ENCODE measurements at places on chromosomes 7 and 10.

- peak; percentile 99 for DNase-seq
These were observed 23.6 kb upstream of the SEMA3C start for GRCh38 chr7:80942261-80943041.

DNA sequence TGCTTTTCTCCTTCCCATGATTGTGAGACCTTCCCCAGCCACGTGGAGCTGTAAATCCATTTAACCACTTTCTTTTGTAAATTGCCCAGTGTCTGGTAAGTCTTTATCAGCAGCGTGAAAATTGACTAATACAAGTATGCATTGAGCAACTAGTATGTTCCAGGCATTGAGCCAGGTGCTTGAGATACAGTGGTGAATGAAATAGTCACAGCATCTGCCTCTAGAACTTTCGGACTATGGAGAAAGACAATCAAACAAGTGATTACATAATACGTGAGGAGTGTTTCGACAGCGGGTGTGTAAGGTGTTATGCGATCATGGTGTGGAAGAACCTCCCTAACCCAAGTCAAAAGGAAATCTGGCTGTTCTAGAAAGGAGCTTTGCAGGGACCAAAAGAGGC is 21.6 kb upstream of the NUP205 start:
- no peak for DNase-seq

DNA sequence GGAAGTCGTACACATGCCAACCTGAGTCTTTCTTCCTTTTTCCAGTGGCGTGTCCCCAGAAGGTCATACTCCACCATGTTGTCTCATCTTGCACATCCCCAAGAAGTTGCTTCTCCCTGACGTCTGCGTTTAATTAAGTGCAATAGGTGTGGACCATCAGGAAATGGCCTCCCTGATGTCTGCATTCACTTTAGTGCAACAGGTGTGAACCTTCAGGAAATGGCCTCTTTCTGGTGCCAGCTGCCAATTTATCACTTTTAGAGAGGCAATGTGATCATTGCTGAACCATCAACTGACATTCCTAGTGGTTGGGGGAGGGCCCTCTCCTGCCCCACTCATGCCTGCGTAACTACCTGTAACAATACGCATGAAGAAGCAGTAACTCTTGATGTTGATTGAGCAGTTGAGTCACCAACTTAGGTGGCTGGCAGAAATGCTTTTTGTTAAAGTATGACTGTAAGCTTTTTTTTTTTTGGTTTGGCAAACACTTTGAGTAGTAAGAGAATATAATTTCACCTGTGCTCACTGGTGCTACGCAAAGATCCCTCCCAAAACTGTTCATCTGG is 25.8 kb downstream of the SCIN start:
- peak; percentile 38 for DNase-seq

DNA sequence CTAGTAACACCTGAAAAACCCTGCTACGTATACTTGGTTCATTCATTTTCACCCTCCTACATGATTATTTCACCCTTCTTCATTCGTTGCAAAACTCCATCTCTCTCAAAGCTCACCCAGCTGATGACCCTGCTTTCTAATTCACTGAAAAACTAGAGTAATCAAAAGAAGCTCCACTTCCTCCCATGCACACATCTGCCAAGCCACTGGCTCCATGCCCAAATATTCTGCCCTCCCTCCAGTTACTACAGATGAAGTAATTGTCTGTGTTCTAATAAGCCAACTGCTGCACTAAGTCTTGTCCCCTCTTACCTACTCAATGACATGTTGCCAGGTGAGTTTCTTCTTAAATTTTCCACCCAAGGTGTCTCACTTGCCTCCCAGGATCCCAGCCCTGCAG is 96.9 kb upstream of the CCDC71L start:
- no peak for DNase-seq

DNA sequence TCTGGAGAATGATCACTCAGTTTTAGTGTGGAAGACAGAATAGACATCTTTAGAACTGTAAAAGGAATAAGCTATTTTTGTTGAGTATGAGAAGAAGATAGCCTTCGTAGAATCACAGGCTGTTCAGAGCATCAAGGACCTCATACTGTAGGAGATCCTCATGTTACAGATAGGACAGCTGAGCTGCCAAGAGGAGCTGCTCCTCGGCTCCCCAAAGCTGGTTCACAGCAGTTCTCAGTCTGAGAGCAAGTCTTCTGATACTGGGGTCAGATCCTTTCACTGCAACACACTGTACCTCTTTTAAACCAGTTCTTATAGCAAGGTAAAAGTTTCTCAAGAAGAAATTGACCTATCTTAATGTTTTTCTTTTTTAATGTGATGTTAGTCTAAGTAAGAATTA is 17.1 kb downstream of the CCNY start:
- no peak for DNase-seq

DNA sequence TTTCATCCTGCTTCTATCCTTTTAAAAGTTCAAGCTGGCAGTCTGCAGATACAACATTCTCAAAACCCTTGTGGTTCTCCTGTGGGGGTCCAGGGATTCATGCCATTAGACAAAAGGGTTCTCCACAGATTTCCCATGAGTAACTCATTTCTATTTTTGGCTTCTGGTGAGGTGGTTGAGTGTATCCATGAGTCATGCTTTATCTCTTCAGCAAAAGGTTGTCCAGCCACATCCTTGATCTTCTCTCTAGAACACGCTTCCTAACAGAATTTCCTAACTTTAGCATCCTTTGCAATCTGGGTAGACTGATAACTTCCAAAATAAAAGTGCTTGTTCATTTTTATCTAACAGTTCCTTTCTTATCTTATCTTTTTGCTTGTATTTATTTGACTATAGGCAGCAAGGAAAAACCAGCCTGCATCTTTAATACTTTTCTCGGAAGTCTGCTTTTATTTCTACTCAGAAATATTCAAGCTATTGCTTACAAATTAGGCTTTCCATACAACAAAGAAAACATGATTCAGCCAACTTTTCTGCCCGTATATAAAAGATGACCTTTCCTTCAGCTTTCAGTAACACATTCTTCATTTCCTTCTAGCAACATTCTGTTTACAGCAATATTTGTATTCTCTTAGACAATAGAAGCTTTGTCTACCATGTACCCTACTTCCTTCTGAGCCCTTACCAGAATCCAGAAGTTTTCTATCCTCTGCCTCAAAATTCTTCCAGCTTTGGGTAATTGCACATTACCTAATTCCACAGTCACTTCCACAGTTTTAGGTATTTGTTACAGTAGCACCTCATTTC is 79.3 kb upstream of the IL6 start:
- DNase-seq: no peak

DNA sequence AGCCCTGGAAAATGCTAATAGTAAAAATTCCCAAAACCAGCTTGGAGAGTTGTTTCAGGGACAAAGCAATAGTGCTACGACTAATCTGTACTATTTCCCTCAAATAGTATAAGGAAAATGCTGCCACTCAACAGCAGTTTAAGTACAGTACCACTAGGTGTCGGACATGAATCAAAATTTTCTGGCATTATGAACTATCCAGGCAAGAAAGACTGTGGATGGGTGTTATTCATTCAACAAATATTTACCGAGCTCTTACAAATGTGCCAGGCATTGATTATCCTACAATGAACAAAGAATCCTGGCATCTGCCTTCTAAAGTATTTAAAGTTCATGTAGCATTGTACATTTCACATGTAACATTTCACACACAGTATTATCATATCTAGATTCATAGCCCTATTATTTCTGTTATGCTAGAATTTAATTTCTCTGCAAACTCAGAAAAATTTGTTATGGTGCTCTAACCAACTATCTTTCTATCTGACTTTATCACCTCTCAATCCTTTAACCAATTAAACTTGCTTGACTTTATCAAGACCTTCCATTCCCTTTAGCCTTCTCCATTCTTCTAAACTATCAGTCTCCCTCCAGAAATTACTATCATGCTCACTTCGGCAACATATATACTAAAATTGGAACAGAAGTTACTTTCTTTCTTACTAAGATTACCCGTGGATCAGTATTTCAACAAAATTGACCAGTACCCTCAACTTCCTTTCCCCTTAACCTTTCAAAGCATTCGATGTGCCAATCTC is 80.6 kb downstream of the ARHGAP21 start:
- DNase-seq: peak; percentile 65

DNA sequence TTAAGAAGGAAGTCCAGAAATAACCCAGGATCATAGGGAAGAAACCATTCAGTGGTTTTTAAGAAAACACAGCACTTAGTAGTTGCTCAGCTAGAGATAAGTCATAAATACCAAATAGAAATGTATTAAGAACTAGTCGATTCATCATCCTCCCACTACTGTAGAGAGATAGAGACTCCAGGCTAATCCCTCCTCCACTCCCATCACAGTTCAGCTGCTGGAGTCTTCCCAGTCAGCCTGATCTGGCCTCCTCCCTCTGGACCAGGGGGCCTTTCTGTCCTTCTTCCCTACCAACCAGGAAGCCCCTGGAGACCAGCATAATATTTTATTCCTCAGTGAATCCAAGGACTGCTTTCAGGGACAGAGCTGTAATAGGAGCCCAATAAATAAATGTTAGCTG is 294.1 kb upstream of the YAE1 start:
- DNase-seq: no peak
